ENCODE measurements at places on chromosomes 13 and 19. TPM values are rescaled to one million over a fixed set of nuclear protein-coding genes. Genes with fewer than 3 reads are reported as not detected.

- DNase-seq: no peak
- peaks cover 14% of the 10 kb centered on the region for H3K4me1 ChIP-seq
- H3K27me3 ChIP-seq: peaks cover 7% of the 10 kb centered on the region
- peak overlapping the region; percentile 60 for H3K4me3 ChIP-seq
Observed at GRCh38 chr19:45994456-45994997, 740 bp upstream of the CCDC61 start.

DNA sequence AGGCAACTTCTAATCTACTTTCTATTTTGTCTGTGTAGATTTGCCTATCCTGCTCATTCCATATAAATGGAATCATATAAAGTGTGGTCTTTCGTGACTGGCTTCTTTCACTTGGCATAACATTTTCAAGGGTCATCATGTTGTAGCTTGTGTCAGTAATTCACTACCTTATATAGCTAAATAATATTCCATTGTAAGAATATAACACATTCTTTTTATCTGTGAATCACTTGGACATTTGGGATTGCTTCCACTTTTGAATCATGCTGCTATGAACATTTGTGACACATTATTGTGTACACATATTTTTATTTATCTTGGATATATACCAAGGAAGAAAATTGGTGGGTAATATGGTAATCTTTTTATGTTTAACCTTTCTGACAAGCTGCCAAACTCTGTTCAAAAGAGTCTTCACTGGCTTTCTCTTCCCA lies 89.0 kb upstream of the CSNK1A1L start:
- no peaks in the 10 kb centered on the region for H3K27me3 ChIP-seq
- H3K36me3 ChIP-seq: no peaks in the 10 kb centered on the region
- no peak overlapping the region for H3K4me3 ChIP-seq
- no peaks in the 10 kb centered on the region for H3K4me1 ChIP-seq

DNA sequence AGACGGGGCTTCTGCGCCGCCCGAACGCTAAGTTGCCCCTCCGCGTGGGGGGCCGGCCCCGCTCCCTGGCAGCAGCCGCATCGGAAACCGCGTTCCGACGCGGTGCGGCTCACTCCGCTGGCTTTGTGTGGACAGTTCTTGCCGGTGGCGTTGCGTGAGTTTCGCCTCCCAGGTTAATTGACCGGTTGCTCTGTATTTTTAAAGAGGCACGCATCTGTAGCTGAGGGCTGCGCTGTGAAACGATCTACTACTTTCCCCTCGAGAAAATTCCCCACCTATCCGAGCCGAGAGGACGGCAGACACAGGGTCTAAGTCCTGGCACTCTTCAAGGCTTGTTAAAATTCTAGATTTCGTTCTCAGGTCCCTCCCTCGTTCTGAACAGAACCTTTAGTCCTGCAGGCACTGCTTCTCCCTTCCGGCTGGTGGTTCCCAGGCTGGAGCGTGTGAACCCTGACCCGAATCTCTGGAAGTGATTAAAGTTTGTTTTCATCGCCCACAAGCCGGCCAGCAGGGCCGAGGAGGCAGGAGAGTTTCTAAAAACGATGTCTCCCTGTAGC lies 933 bp downstream of the ARHGEF7 start:
- peaks cover 2% of the 10 kb centered on the region for H3K36me3 ChIP-seq
- peak overlapping the region; percentile 95 for H3K27ac ChIP-seq
- peak overlapping the region; percentile 69 for H3K4me3 ChIP-seq
- DNase-seq: peak; percentile 89

GRCh38 chr13:80979035-80979641 lies 638.2 kb upstream of the SPRY2 start:
- peak; percentile 74 for DNase-seq
- no peaks in the 10 kb centered on the region for H3K4me1 ChIP-seq

The FGF22 gene
- 0.04 TPM for total RNA-seq

GRCh38 chr13:82878536-82878935 lies 1003.7 kb downstream of the SLITRK1 start:
- H3K4me3 ChIP-seq: no peak overlapping the region
- DNase-seq: no peak
- H3K4me1 ChIP-seq: no peaks in the 10 kb centered on the region
- no peaks in the 10 kb centered on the region for H3K27me3 ChIP-seq
- H3K36me3 ChIP-seq: no peaks in the 10 kb centered on the region

GRCh38 chr19:56271151-56271550 lies 1.4 kb upstream of the EDDM13 start:
- H3K36me3 ChIP-seq: no peaks in the 10 kb centered on the region
- H3K4me1 ChIP-seq: no peaks in the 10 kb centered on the region
- H3K27ac ChIP-seq: no peak overlapping the region
- no peaks in the 10 kb centered on the region for H3K27me3 ChIP-seq
- no peak for DNase-seq

DNA sequence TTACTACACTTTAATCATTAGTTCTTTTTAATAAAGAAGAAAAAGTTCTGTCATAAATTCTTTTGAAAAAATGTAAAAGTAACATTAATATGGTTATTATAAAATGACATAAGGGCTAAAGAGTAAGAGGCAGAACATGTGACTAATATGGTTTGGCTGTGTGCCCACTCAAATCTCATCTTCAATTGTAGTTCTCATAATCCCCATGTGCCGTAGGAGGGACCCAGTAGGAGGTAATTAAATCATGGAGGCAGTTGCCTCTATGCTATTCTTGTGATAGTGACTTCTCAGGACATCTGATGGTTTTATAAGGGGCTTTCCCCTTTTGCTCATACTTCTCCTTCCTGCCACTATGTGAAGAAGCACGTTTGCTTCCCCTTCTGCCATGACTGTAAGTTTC lies 104.5 kb downstream of the UGGT2 start:
- H3K27me3 ChIP-seq: no peaks in the 10 kb centered on the region
- H3K4me1 ChIP-seq: no peaks in the 10 kb centered on the region
- no peak overlapping the region for H3K27ac ChIP-seq

DNA sequence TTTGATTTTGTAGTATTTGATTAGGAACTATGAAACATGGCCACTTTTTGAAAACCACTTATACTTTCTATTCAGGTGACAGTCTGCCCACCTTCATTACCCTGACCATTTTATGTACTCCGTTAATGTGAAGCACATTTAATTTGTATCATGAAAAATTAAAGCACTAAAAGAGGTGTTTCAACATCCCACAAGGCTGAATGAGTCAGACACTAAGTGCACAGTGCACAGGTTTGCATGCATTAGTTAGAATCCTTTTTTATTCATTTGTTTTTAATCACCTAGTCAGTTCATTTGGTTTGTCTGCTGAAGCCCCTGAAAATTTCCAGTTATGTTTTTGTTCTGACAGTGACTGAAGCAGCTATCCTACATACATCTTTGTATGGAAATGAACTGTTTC lies 271.0 kb downstream of the SLITRK5 start:
- H3K36me3 ChIP-seq: no peaks in the 10 kb centered on the region
- H3K27ac ChIP-seq: no peak overlapping the region
- no peaks in the 10 kb centered on the region for H3K4me1 ChIP-seq
- no peak for DNase-seq

DNA sequence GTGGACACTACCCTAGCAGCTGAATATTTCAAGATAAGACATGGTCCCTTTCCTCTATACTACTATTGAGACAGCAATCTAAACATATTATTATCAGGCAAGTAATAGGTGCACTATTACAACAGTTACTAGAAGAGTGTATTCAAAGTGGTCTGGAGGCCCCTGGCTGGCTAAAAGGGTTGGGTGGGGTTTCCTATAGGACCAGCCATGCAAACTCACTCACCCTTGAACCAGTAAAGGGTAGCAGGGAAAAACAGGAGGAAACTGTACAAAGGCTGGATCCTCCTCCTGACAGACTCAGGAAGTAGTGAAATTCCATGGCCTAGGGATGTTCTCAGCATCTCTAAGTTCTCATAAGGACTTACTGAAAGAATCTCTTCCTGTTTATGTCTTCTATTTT lies 7.7 kb downstream of the SMAD9 start:
- no peak overlapping the region for H3K27ac ChIP-seq
- no peaks in the 10 kb centered on the region for H3K36me3 ChIP-seq
- H3K27me3 ChIP-seq: no peaks in the 10 kb centered on the region

The FSD1 gene
- 0.71 TPM for total RNA-seq

GRCh38 chr13:107767119-107767518 lies 448.2 kb downstream of the LIG4 start:
- H3K27me3 ChIP-seq: no peaks in the 10 kb centered on the region
- H3K4me3 ChIP-seq: no peak overlapping the region
- no peaks in the 10 kb centered on the region for H3K4me1 ChIP-seq
- no peak for DNase-seq
- H3K27ac ChIP-seq: no peak overlapping the region
- H3K36me3 ChIP-seq: no peaks in the 10 kb centered on the region

DNA sequence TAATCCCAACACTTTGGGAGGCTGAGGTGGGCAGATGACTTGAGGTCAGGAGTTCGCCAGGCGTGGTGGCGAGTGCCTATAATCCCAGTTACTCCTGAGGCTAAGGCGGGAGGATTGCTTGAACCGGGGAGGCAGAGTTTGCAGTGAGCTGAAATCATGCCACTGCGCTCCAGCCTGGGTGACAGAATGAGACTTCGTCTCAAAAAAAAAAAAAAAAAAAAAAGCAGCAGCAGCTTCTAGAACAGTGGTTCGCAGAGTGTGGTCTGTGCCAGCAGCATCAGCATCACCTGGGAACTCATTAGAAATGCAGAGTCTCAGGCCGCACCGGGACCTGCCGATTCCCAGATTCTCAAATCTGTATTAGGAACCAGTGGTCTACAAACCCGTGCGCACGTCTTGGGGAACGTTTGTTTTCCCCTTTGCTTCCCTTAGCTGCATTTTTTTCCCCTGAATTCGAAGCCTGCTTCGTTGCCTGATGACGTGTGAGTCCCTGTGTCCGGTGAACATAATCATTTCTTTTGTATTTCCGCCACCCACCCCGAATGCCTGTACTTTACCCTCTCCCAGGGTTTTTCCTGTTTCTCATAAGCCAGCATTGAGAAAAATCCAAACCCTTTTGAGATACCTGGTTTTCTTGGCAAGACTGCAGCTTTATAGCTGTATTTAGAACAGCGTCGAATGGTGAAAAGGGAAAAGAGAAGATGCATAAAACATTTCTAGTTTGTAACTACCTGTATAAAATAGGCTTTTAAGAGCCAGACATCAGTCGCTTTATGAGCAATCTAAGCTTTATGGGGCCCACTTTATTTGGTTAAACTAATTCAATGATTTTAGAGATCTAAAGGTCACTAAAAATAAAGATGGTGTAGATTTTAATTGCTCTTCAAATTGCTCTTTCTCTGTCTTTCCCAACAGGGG lies 49.8 kb downstream of the BICRA start:
- peaks cover 20% of the 10 kb centered on the region for H3K36me3 ChIP-seq
- H3K4me3 ChIP-seq: no peak overlapping the region
- no peaks in the 10 kb centered on the region for H3K27me3 ChIP-seq
- H3K27ac ChIP-seq: no peak overlapping the region

GRCh38 chr13:111314852-111315251 lies 5.6 kb upstream of the TEX29 start:
- H3K4me1 ChIP-seq: no peaks in the 10 kb centered on the region
- H3K27me3 ChIP-seq: no peaks in the 10 kb centered on the region
- no peak overlapping the region for H3K4me3 ChIP-seq
- H3K27ac ChIP-seq: no peak overlapping the region
